Cortex of kidney (tissue), 1 donor: ENCODE measurements at places on chromosomes 11 and 22.

DNA sequence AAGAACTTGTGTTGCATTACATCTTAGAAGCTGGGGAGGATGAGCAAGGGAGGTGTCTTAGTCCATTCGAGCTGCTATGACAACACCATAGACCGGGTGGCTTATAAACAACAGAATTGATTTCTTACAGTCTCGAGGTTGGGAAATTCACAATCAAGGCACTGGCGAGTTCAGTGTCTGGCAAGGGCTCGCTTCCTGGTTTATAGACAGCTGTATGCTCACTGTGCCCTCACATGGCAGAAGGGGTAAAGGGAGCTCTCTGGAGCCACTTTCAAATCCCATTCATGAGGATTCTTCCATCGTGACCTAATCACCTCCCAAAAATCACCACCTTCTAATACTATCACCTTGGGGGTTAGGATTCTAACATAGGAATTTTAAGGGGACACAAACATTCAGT is 150.0 kb upstream of the NECTIN1 start:
- DNase-seq = no peak

DNA sequence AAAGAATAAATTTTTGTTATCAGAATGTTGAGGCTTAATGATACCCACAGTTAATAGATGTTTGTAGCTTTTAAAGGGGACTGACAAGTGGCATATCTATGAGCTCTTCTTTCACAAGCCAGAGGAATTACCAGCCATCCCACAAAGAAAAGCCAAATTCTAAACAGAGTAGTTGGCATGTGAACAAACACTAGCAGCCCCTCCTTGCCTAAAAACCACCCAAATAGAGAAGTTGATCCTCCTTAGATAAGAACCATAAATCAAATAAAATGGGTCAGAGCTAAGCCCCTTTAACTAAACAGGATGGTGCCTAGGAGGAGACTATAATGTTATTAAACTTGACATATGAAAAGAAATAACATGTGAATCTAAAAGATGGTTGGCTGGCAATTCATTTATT is 11.4 kb downstream of the LPXN start:
- DNase-seq = no peak

DNA sequence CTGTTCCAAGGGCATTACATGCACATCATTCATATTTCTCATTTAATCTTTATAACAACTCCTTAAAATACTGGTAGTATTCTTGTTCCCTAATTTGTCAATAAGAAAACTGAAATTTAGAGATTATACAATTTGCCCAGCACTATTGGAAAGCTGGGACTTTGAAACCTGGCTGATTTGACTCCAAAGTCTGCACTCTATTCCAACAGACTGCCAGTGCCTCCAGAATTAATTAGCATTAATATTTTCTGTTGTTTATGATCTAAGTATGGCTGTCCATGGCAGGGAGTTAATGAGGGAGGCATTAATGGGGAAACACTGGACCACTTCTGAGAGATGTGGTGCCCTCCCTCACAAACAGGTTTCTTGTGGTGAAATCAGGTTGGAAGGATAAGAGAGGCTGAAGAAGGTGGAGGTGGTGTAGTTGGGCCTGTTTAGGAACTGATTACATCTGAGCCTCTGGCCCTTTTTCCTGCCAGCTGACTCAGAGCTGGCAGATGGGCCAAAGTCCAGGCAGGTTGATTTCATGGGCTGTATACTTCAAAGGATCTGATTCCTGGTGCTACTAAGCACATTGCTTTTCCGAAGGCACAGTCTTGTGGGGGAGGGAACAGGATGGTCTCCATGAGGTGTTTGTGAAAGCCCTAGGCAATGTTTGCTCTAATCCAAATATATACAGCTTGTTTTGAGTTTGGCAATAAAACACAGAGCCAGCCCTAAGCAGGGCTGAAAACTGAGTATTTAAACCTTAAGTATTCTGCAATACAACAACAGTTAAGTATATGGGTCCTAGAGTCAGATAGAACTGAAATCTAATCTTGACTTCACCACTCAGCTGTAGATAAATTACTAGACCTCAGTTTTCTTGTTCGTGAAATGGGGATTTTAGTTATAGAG is 21.0 kb upstream of the RAB30 start:
- DNase-seq = no peak

DNA sequence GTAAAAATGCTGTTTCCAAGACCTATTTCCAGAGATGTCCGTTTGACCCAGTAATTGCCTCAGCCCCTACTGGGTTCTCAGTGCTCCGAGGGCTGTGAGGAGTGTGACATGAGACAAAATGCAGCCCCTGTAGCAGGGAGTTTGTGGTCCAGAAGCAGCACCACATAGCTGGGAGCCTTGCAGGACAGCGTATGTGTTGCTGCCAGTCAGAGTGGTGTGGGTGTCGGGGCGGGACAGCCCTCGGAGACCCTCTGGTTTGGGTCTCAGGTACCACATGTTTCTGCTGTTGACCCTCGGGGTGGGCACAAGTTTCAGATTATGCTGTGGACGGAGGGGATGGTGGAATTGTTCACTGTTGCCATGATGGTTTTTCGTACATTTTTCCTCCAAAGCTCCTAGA is 17.2 kb downstream of the TBC1D22A start:
- no peak for DNase-seq

GRCh38 chr11:105004021-105004420 is 18.9 kb downstream of the CASP5 start:
- no peak for DNase-seq
